ENCODE measurements at places on chromosomes 4 and X. TPM values are rescaled to one million over a fixed set of nuclear protein-coding genes. Genes with fewer than 3 reads are reported as not detected.

GRCh38 chrX:41449131-41449530 is 2.0 kb downstream of the NYX start:
- no peak overlapping the region for H3K27ac ChIP-seq
- H3K4me1 ChIP-seq = no peaks in the 10 kb centered on the region
- H3K4me3 ChIP-seq = no peak overlapping the region
- H3K27me3 ChIP-seq = peaks cover 3% of the 10 kb centered on the region

- no peak overlapping the region for H3K27ac ChIP-seq
- H3K36me3 ChIP-seq = peaks cover 3% of the 10 kb centered on the region
- DNase-seq = no peak
- no peak overlapping the region for H3K4me3 ChIP-seq
- H3K4me1 ChIP-seq = peaks cover 13% of the 10 kb centered on the region
These were observed 3.0 kb downstream of the SSR4 start for GRCh38 chrX:153797415-153798015.

DNA sequence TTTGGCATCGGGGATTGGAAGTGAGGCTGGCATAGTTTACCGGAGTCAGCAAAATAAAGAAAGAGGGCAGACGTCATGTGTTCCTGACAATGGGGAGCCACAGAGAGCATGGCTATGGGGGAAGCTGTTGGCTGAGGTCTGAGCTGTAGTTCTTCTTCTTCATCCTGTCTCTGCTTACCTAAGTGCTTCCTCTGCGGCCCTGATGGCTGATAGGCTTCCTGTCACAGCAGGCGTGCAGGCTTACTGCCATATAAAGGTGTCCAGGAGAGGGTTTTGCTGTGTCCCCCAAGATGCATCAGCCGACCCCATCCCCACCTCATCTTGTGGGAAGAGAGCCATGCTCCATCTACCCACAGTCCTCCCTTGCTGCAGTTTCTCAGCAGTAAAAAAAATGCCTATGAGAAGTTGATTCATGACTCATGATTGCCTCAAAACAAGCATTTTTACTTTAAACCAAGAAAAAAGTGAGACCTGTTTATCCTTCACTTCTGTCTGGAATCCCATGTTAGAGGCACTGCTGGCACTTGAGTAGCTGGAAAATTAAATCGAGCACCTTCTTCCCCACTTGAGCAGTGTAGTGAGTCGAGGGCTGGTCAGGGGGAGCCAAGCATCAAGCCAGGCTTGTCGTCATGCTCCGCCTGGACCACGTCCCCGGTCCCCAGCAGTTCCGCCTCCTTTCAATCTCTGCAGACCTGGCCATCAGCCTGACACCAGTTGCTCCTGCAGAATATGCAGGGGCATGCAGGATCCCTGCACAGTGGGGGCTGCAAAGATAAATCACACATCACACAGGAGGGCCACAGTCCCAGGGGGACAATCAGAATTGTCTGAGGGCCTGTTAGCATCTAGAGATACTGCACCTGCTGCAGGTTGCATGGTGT is 237.8 kb downstream of the EVC2 start:
- no peaks in the 10 kb centered on the region for H3K36me3 ChIP-seq
- no peaks in the 10 kb centered on the region for H3K4me1 ChIP-seq
- peak; percentile 53 for DNase-seq
- no peak overlapping the region for H3K27ac ChIP-seq

DNA sequence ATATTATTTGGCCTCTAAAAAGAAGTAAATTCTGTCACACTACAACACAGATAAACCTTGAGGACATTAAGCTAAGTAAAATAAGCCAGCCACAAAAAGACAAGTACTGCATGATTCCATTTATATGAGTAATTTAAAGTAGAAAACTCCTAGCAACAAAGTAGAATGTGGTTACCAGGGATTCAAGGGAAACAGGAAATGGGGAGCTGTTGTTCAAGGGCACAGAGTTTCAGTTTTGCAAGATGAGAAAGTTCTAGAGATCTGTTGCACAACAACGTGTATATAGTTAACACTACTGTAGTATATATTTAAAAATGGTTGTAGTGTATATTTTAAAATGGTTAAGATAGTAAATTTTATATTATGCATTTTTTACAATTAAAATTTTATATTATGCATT is 25.4 kb downstream of the SEC31A start:
- H3K4me3 ChIP-seq = no peak overlapping the region
- H3K27ac ChIP-seq = peak overlapping the region; percentile 90
- H3K27me3 ChIP-seq = no peaks in the 10 kb centered on the region
- DNase-seq = no peak
- peaks cover 91% of the 10 kb centered on the region for H3K36me3 ChIP-seq

DNA sequence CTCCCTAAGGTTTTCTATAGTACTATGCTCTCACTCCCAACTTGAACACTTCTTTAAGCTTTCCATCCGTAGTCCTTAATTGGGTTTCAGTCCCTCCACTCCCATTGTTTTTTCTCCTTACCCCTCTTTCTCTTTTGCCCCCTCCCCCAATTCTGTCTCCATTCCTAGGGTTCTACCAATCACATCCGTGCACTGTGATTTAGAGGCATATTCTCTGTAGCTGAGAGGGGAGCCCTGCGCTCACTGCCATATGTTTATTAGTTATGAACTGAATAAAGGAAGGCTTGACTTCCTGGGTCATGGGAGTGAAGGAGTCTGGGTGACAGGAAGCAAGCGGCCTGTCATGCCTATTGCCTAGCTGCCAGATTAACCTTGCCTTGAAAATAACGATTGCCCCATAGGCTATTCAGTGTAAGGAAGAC is 471 bp downstream of the MCTS1 start:
- peak overlapping the region; percentile 87 for H3K27ac ChIP-seq
- peaks cover 6% of the 10 kb centered on the region for H3K36me3 ChIP-seq
- peak; percentile 79 for DNase-seq
- H3K27me3 ChIP-seq = peaks cover 2% of the 10 kb centered on the region
- peak overlapping the region; percentile 75 for H3K4me3 ChIP-seq
- H3K4me1 ChIP-seq = no peaks in the 10 kb centered on the region

DNA sequence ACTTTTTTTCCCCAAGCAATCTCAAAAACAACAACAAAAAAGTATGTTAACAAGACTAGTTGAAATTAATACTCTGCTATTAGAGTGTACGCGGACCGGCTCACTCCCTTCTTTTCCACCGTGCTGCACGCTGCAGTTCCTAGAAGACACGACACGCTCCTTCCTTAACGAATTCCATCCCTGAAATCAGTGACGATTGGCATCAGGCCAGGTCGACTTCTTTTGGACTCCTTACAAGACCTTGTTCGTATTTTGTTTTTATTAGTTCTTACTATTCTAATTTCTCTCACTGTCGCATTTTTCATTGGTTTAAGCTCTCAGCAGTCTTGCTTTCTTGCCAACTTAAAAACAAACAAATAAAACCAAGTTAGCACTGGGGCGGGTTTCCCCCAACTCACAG is 175.8 kb upstream of the PITX2 start:
- H3K36me3 ChIP-seq = no peaks in the 10 kb centered on the region
- no peak for DNase-seq
- H3K27me3 ChIP-seq = peaks cover 22% of the 10 kb centered on the region
- H3K4me3 ChIP-seq = no peak overlapping the region
- H3K4me1 ChIP-seq = peaks cover 2% of the 10 kb centered on the region
- no peak overlapping the region for H3K27ac ChIP-seq

GRCh38 chrX:107448998-107449835 is at the start of gene FRMPD3:
Gene FRMPD3 (plus strand): TSS chrX:107449652. CDS start chrX:107526589, 76,937 bp downstream.
- peaks cover 74% of the 10 kb centered on the region for H3K27me3 ChIP-seq
- H3K27ac ChIP-seq = no peak within 1 kb of the TSS
- no peaks in the 10 kb centered on the region for H3K4me1 ChIP-seq
- H3K4me3 ChIP-seq = no peak within 1 kb of the TSS
- no peaks in the 10 kb centered on the region for H3K36me3 ChIP-seq

DNA sequence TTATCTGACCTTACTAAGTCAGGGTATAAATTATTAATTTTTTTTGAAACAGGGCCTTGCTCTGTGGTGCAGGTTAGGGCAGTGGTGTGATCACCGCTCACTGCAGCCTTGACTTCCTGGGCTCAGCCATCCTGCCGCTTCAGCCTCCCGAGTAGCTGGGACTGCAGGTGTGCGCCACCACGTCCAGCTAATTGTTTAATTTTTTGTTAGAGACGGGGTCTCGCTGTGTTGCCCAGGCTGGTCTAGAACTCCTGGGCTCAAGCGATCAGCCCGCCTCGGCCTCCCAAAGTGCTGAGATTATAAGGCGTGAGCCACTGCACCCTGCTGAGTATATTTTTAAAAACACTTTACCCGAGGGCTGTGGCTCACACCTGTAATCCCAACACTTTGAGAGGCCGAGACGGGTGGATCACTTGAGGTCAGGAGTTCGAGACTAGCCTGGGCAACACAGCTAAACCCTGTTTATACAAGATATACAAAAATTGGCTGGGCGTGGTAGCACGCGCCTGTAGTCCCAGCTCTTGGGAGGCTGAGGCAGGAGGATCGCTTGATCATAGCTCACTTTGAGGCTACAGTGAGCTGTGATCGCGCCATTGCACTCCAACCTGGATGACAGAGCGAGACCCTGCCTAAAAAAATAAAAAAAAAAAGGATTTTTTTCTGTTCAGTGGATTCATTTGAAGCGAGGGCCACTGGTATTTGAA is 721 bp upstream of the TBC1D25 start:
- no peaks in the 10 kb centered on the region for H3K27me3 ChIP-seq
- no peaks in the 10 kb centered on the region for H3K36me3 ChIP-seq
- DNase-seq = no peak
- peaks cover 14% of the 10 kb centered on the region for H3K4me1 ChIP-seq
- peak overlapping the region; percentile 82 for H3K4me3 ChIP-seq
- peak overlapping the region; percentile 37 for H3K27ac ChIP-seq

GRCh38 chrX:63740382-63740781 is 44.6 kb downstream of the ARHGEF9 start:
- peaks cover 6% of the 10 kb centered on the region for H3K4me1 ChIP-seq
- H3K36me3 ChIP-seq = no peaks in the 10 kb centered on the region
- no peaks in the 10 kb centered on the region for H3K27me3 ChIP-seq
- H3K4me3 ChIP-seq = no peak overlapping the region
- DNase-seq = no peak
- H3K27ac ChIP-seq = no peak overlapping the region

DNA sequence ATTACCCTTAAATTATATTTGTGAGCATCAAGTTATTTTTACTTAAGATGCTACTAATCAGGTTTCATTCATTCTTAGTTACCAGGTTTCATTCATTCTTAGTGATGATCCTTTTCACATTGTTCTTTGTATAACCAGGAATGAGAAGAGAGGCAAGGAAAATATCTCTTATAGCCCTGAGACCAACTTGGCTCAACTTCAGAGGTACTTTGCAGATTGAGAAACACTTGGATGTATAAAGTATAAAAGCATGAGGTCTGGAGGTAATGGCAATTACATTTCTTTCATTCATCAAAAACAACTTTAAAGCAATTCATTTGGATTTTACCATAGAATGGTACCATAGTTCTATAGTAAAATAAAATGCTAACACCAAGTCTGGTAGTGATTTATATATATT is 231.0 kb downstream of the PRDM5 start:
- no peak overlapping the region for H3K27ac ChIP-seq
- H3K27me3 ChIP-seq = no peaks in the 10 kb centered on the region
- no peak overlapping the region for H3K4me3 ChIP-seq
- DNase-seq = no peak
- no peaks in the 10 kb centered on the region for H3K36me3 ChIP-seq

DNA sequence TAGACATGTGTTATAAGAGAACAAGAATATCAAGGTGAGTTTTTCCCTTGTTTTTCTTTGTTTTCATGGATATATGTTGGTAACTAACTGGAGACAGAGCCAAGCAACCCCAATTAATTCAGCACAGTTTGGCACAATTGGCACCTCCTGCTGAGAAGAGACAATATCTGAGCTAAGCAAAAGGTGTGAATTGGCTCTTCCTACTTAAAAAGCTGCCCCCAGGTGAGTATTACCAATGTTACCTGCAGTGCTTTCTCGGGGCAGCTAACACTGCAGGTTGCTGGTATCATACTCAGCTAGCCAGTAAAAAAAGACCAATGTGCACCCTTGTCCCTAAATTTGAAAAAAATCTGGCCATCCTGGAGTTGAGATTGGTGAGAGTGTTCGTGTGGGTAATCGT is 871.2 kb upstream of the TENM3 start:
- H3K27me3 ChIP-seq = no peaks in the 10 kb centered on the region
- H3K27ac ChIP-seq = no peak overlapping the region
- no peak overlapping the region for H3K4me3 ChIP-seq
- DNase-seq = no peak
- no peaks in the 10 kb centered on the region for H3K4me1 ChIP-seq

DNA sequence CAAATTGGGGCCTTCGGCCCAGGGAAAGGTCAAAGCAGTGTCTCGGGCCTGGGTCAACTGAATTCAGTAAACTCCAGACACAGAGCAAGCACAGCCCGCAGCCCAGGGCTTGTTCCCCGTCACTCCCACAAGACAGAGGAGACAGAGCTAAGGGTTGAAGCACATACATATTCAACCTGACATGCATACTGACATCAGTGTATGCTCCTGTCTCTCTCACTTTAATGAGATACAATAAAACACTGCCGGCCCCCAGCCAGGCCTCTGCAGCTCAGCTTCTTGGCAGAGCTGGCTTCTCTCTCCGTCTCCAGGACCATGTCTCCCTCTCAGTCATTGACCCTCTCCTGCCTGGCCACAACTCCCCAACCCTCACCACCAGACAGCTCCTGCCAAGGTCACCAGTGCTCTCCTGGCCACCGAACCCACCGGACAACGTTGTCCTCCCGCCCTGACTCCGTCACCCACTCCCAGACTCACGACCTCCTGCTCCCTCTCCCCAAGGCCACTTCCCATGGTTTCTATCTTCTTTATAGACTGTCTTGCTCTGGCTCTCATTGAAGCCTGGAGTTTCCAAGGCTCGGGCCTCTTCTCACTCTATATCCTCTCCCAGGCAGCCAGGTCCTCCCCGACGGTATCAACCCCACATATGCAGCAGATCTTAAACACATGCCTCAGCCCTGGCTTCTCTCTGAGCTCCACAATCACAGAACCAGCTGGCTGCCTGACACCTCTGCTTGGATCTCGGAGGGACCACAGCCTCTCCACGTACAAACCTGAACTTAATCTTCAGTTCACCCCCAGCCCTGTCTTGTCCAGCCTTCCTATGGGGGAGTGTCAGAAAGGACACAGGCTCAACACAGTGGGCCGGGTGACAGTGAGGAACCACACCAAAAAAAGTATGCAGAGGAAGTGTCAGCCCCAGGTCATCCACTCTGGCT is 67.7 kb upstream of the C4orf50 start:
- H3K4me3 ChIP-seq = no peak overlapping the region
- no peaks in the 10 kb centered on the region for H3K4me1 ChIP-seq
- no peak overlapping the region for H3K27ac ChIP-seq
- no peaks in the 10 kb centered on the region for H3K27me3 ChIP-seq

- H3K27me3 ChIP-seq = no peaks in the 10 kb centered on the region
- DNase-seq = no peak
- H3K27ac ChIP-seq = no peak overlapping the region
- H3K36me3 ChIP-seq = no peaks in the 10 kb centered on the region
- no peak overlapping the region for H3K4me3 ChIP-seq
These were observed 50.5 kb upstream of the UGT2B4 start for GRCh38 chr4:69546134-69546765.

Gene P2RY8
- under 0.01 TPM for total RNA-seq

Gene VCX3A
- total RNA-seq = not detected

Gene TFE3
- 46.7 TPM for total RNA-seq

Gene FDCSP
- not detected for total RNA-seq

Gene AMTN
- not detected for total RNA-seq

Gene FAM9B
- total RNA-seq = not detected

Gene SMIM9
- total RNA-seq = not detected

Gene HELQ
- 18.3 TPM for total RNA-seq
